ENCODE measurements at places on chromosomes 7 and 10. TPM values are rescaled to one million over a fixed set of nuclear protein-coding genes. Genes with fewer than 3 reads are reported as not detected.

- H3K36me3 ChIP-seq: no peaks in the 10 kb centered on the region
- peaks cover 8% of the 10 kb centered on the region for H3K4me1 ChIP-seq
- H3K27ac ChIP-seq: no peak overlapping the region
- H3K4me3 ChIP-seq: no peak overlapping the region
Observed at GRCh38 chr10:87875929-87876571, 12.6 kb downstream of the PTEN start.

DNA sequence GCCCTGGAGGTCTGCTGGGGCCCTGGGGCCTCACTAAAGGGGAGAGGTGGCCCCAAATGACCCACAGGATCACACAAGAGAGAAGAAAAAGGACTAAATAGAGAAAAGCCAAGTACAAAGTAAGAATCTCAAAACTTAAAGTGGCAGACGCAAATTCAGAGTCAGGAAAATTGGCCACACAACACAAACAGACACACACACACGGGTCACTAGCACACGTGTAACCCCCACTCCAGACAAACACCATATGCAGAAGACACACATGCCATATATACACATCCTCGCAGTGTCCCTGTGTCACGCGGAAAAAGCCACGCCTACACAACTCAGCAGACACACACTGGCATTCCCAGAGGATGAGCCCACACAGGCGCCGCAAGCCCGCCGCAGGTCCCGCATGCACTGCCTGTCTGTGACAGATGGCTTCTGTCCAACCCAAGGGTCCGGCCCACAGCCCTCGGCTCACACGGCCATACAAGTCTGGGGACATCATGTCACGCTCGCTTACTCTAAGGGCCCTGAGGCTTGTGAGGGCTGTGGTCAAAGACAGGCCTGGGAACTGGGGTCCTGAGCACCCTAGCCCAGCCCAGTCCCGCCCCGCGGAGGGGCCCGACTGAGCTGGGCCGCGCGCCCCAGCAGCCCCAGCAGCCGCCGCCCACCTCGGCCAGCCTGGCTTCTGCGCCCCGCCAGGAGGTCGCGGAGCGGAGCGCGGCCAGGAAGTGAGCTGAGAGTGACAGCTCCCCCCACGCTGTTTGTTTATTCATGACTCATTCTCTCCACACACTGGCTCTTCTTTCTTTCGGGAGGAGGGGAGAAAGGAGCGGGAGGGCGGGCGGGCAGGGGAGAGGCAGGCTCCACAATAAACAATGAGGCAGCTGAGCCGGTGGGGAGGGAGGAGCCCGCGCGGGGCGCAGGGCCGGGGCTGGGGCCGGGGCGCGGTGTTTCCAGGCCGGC, 95.5 kb upstream of the ZMIZ1 start:
- no peaks in the 10 kb centered on the region for H3K27me3 ChIP-seq
- H3K4me1 ChIP-seq: peaks cover 26% of the 10 kb centered on the region
- no peaks in the 10 kb centered on the region for H3K36me3 ChIP-seq
- H3K4me3 ChIP-seq: peak overlapping the region; percentile 50
- no peak for DNase-seq

- no peaks in the 10 kb centered on the region for H3K4me1 ChIP-seq
- H3K36me3 ChIP-seq: no peaks in the 10 kb centered on the region
- H3K27me3 ChIP-seq: no peaks in the 10 kb centered on the region
- no peak for DNase-seq
- H3K4me3 ChIP-seq: no peak overlapping the region
Observed at GRCh38 chr10:15897287-15897686, 37.0 kb upstream of the MINDY3 start.

- no peak overlapping the region for H3K27ac ChIP-seq
- DNase-seq: no peak
- peaks cover 5% of the 10 kb centered on the region for H3K4me1 ChIP-seq
- H3K4me3 ChIP-seq: no peak overlapping the region
- no peaks in the 10 kb centered on the region for H3K36me3 ChIP-seq
- no peaks in the 10 kb centered on the region for H3K27me3 ChIP-seq
Observed at GRCh38 chr10:72754275-72755032, 62.5 kb downstream of the MCU start.

DNA sequence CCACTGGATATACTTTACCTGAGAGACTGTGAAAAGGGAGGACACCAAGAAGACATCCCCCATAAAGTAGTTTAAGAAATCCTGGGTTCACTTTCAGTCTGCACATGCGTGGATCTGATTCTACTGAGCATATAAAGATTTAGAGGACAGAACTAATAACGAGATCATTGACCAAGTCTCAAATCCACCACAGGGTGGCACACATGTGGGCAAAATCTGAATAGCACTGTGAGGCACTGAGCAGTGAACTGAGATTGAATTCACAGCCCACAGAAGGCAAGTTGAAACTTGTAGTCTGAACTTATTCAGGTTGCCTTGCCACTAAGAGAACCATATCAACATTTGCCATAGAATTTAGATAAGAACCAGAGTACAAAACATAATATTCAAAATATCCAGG, 818.6 kb downstream of the GRID1 start:
- no peaks in the 10 kb centered on the region for H3K27me3 ChIP-seq
- H3K36me3 ChIP-seq: no peaks in the 10 kb centered on the region
- H3K27ac ChIP-seq: no peak overlapping the region
- no peak for DNase-seq
- H3K4me1 ChIP-seq: no peaks in the 10 kb centered on the region
- H3K4me3 ChIP-seq: no peak overlapping the region

Gene FLNC
- total RNA-seq: 8.0 TPM

Gene IL15RA
- 15.2 TPM for total RNA-seq

All from ovary (tissue), 10 donors.